NB4 (cell line): ENCODE measurements at places on chromosomes 13 and 19.
A peak's percentile ranks its signal among the peaks of the same experiment; 100 is the strongest.

DNA sequence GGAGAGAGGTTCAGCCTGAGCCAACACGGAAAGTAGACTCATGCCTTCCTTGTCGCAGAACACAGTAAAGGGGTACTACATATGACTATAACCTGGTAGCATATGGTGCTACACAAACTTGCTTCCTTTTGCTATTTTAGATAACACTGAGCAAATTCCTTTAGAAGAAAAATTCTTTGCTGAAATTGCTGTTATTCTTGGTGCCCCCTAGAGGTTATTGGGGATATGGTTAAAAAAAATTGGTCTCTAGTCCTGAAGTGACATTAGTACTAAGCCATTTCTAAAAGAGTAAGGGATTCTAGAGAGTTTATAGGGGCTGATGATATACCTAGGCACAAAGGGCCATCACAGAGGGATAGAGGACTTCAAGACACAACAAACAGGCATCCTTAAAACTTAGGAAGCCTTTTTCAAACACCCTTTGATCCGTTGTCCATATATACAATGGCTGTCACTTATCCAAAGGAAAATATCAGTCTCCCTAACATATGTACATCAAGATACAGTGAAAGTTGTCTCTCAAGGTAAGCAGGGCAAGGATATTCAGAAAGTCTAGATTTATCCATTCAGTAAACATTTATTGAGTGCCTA lies 13.9 kb upstream of the HS6ST3 start:
- DNase-seq: peak; percentile 32

DNA sequence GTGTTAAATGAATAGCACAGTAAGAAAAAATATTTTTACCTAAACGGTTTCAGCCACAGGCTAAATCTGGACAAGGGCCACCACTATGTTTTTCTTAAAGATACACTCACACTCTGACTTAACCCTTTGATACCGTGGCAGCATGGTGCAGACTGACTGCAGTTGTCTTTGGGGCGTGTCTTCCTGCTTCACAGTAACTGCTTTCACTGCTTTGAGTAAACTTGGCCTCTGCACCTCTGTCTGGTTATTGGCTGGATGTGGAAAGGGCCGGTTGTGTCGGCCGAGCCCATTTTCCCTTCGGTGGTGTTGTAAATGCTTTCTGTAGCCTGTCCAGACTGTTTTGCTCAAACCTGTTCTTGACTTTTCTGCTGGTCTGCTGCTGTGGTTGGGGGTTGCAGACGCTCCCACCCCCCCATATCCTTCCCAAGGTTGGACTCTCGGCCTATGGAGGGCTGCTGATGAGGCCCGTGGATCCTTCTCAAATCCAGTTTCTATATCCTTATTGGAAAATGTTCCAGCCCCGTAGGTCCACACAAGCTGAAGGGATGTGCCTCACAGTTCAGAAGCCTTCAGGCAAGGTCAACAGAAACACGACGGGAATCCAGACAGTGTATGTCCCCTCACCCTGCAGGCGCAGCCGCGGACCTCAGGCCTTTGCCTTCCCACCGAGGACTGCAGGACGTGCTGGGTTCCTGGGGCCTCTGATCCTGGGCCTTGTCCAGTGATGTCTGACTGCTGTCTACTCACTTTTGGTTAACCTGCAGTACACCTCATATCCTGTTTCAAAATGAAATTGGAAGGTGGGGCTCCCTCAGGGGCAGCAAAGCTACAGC lies 90.2 kb upstream of the RNF113B start:
- no peak for DNase-seq

GRCh38 chr13:46565808-46566750 lies 13.1 kb downstream of the LRCH1 start:
- no peak for DNase-seq

DNA sequence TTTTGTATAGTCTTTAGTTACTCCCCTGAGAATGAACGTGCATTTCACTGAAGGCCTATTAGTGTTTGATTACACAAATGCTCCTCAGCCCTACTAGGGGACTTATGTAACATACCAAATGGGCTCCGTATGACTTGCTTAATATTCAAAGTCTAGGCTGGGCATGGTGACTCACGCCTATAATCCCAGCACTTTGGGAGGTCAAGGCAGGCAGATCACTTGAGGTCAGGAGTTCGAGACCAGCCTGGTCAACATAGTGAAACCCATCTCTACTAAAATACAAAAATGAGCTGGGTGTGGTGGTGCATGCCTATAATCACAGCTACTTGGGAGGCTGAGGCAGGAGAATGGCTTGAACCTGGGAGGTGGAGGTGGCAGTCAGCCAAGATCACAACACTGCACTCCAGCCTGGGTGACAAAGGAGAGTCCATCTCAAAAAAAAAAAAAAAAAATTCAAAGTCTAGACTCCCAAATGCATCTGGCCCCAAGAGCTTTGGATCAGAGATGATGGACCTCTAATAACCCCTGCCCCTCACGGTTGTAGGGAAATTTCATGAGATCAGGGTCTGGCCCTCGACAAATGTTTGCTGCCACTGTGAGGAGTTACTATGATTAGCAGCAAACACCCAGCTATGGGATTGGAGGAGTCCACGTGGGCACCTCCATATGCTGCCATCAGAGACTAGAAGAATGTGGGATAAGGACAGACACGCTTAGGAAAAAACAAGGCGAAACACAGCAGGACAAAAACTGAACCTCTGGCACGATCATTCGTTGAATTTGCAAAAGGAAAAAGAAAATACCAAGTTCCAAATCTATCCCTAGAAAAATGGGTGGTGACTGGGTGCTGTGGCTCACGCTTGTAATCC lies 4.6 kb downstream of the FBXO17 start:
- peak; percentile 49 for DNase-seq

DNA sequence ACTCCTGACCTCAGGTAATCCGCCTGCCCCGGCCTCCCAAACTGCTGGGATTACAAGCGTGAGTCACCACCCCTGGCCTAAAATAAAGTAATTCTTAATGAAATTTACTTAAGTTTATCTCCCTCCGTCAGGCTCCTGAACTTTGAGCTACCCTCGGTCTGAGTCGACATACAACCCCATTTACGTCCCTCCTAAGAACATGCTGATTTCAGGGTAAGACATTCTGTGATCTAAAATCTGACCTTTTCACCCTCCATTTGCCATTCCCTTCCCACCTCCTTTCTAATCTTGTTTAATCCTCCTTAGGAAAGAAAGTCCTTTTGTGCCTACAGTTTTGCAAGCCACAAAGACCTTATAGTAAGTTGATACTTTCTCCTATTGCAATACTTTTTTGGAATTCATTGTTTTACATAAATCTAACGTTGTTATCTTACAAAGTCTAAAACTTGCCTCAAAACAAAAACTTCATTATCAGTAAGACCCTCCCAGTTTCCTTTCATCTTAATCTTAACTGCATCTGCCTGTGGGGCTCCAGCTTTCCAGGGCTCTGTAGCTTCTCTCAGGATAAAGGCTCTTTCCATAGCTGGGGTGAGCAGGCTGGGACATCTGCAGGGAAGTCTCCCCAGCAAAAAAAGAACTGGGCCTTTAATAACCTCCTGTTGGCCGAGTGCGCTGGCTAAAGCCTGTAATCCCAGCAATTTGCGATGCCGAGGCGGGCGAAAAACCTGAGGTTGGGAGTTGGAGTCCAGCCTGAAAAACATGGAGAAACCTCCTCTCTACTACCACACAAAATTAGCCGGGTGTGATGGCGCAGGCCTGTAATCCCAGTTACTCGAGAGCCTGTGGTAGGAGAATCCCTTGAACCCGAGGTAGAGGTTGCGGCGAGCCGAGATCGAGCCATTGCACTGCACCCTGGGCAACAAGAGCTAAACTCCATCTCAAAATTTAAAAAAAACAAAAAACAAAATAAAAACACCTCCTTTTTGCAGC lies 143.1 kb downstream of the ZNF737 start:
- peak; percentile 5 for DNase-seq

GRCh38 chr13:40629678-40630384 lies 36.6 kb downstream of the FOXO1 start:
- no peak for DNase-seq

- DNase-seq: no peak
Measured at GRCh38 chr13:26222520-26223046, 469 bp upstream of the RNF6 start.
